ENCODE measurements at places on chromosomes 2 and 18.
A peak's percentile ranks its signal among the peaks of the same experiment; 100 is the strongest.

DNA sequence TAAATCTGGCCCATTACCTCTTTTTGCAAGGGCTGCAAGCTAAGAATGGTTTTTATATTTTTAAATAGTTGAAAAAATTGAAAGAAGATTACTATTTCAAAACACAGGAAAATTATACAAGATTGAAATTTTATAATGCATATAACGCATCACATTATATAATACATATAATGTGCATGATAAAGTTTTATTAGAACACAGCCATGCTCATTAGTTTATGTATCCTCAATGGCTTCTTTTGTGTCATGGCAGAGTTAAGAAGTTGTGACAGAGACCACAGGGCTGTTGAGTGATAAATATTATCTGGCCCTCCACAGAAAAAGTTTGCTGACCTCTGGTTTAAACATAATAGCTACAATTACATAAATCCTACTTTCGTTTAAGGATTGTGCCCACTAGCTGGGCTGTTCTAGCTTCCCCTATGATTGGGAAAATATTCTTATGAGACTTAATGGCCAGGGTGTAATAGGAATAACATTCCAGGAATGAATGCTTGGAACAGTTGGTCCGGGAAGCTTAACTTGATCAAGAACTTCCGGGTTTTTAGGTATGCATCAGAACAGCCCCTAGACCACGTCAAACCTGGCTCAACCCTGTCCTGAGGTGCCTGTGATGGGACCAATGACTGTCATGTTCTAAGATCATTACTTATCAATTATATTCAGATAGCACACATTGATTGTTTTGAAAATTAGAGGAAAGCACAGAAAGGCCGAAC is 98.7 kb upstream of the LPIN2 start:
- DNase-seq: no peak

- DNase-seq: no peak
Observed at GRCh38 chr2:101718479-101718878, 21.0 kb downstream of the MAP4K4 start.

DNA sequence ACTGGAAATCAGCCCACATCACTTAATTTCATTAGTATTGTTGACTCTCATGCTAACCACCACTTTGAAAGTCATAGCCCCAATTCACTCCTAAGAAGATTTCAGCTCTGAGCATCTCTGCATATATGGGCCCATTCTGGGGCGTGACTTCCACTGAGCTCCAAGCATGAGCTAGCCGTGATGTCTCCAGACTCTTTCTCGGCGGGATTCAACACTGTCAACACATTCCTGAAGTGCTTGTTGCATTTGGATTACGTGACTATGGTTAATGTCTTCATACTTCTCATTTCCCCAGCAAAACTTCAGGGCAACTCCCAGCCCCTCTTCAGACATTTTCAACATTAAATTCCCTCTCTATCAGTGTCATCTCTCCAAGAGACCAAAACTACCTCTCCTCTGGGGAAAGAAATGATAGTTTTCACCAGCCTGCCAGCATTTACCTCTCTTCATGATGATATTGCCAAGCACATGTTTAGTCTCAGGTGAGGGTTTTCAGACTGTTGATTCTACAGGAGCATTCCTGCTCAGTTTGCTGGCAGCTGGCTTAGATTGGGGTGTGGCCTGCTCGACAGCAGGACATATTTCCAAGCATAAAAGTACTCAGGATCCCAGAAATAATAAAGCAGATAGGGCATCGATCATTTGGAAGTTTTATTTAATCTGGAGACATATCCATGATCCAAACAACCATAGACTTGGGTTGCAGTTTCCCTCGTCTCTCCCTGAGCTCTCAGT is 81.7 kb downstream of the FEZ2 start:
- DNase-seq: no peak

DNA sequence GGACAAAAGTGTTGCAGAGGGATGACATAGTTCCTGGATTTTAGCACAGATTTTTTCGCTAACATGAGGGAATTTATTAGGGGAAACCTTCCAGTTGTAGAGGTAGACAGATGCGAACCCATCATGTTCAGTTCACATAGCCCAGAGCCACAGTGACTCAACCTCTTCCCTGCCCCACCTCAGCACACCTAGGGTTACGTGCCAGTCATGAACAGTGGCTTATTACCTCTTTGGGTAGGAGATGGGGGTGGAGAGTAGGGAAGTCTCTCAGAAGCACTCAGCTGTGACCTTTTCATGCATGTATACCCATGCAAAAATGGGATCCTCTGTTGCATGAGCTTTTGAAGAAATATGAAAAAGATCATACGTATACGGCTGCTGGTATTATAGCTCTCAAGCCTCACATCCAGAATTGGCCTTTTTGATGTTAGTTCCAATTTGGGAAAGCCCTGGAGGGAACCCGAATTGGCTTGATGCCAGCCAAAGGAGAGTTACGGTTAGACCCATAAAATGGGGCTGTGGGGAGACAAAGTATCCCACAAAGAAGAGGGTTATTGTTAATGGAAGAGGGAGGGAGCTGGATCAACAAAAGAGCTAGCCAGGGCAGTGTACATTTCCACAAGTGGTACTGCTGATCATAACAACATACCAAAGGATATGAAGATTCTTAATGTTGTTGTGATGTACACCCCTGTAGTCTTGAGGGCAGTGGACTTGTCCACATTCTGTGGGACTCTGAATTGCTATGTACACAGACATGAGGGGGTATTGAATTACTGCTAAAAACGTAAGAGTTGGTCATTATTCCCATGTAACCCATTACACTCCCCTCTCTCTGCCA is 4.9 kb downstream of the TANC1 start:
- DNase-seq: no peak

DNA sequence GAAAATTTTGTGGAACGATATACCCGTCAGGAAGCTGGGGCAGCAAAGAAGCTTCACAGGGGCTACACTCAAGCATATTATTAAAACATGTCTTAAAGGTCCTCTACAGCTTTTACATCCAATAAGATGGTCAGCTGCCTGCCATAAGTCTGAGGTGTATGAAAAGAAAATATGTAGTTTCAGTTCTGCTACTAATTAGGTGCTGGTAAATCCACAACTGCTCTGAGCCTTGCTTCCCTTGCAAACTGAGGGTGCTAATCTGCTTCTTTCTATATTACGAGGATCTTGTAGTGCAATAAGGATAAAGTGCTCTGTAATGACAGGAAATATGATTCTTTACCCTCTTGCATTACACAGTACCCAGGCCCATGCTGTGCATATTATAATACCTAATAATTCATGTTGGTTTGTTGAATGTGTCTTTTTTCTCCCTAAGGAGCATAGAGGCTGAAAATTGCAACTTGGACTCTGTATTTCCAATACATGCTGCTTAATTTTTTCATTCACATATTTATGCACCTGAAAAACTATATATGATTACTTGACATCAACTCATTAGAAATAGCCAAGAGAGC is 14.5 kb upstream of the SLC8A1 start:
- no peak for DNase-seq

DNA sequence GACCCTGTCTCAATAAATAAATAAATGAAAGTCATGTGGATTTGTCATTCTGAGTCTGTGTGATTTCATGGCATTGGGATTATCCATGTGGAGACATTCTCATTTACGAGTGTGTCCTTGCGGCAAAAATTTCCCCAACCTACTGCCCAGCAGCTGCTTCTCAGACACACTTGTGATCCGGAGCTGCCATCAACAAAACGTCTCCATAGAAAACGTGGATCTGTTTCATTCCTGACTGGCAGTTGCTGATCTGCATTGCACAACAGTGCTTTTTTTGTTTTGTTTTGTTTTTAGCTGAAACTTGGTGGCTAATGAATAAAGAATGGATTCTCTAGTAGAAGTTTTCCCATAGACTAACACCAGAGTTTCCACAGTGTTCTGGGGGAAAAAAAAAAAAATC is 74.7 kb downstream of the TGIF1 start:
- no peak for DNase-seq

- no peak for DNase-seq
Observed at GRCh38 chr2:106038601-106039375, 155.3 kb downstream of the UXS1 start.

DNA sequence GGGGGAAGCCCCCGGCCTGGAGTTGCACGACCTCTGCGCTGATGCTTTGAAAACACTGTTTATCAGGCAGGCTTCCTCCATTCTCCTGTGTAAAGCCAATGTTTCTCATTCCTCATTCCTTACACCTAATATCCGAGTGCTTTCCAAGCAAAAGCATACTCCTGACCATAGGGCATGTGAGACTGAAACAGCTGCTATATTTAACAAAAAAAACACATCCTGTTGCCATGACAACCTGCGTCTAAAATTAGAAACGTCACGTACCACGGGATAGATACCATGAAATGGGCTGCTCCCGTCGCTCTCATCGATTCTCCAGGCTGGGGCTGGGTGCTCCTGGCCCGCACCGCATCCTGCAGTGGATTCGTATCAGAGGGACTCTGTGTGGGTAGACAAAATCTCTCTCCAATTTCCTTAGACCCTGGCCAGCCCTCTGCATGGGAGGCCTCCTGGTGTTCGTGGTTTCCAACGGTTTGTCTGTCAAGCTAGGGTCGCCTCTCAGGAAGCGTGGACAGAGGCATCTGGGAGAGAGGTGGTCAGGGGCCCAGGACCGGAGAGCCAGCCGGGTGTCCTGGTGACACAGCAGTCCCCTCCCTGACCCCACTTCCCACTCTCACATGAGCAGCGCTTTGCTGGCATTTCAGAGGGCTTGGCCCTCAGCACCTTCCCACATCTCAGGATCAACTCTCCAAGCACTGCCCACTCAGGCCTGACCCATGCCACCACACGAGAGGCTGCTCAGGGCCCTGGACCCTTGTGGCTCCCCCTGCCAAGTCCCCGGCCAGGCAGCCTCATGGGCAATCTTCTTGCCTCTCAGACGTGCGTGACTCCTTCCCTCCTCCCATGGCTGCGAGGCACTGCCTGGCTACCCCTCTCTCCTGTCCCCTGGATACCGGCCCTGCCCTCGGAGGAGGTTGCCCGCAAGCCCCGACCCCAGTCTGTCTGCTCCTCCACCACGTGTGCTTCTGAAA is 268.1 kb downstream of the NDUFA10 start:
- peak; percentile 14 for DNase-seq
